ENCODE measurements at places on chromosomes 5 and 9. TPM values are rescaled to one million over a fixed set of nuclear protein-coding genes. Genes with fewer than 3 reads are reported as not detected.

DNA sequence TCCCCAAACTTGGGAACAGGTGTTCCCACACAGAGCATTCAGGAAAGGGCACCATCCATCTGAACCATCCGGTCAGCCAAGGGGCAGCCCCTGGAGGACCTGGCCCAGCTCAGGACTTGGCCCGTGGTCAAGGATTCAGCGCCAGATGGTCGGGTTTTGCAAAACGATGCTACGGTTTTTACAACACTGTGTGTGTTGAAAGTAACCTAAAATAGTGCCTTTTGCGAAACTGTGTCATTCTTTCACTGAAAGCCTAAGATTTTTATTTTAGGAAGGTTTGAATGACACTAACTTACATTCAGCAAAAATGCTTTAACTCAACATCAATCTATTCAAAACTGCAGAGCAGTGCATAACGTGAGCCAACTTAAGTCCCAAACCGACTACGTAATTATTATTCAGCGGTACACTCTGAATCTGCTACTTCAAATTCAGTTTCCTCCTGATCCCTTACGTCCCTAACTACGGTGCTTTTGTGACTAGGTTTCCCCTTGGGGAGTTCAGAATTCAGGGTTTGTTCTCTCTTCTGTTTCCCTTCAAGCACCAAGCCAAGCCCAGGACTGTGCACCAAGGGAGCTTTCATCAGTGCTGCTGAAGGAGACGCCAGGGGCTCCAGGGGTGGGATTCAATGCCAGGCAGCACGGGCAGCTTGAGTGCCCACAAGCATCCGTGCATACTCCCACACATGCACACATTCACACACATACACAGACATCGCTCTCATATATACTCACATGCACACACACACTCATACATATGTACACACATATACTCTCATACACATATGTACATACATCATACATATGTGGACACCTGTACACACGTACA is 25.8 kb downstream of the LPCAT1 start:
- no peak for DNase-seq

- no peak for DNase-seq
Observed at GRCh38 chr5:43312699-43313034, 545 bp downstream of the HMGCS1 start.

Gene MARCOL
- polyA plus RNA-seq = not detected

DNA sequence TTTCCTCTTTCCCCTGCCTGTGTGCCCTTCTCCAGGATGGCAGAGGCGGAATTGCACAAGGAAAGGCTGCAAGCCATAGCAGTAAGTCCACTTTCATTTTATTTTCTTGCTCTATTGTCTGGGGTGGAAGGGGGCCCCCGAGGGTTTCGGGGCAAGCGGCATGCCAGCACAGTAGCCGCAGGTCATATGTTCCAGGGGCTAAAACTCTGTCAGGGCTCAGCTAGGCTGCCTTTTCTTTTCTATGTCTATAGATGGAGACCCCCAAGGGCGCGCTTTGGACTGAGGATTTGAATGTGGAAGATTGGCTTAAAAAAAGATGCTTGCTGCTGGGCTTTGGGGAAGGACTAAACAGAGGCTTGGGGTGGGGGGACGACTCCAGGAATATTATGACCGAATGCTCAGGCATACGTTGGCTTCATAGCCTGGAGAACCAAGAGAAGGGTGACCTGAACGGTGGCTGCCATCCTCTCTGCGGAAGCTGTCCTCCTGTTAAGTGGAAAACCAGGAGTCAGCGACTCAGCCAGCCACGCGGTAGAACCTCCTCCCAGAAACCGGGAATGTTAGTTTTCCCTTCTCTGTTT is 545 bp downstream of the PALM2AKAP2 start:
- DNase-seq = no peak

- no peak for DNase-seq
Observed at GRCh38 chr5:11182441-11183080, 421.5 kb upstream of the DAP start.

DNA sequence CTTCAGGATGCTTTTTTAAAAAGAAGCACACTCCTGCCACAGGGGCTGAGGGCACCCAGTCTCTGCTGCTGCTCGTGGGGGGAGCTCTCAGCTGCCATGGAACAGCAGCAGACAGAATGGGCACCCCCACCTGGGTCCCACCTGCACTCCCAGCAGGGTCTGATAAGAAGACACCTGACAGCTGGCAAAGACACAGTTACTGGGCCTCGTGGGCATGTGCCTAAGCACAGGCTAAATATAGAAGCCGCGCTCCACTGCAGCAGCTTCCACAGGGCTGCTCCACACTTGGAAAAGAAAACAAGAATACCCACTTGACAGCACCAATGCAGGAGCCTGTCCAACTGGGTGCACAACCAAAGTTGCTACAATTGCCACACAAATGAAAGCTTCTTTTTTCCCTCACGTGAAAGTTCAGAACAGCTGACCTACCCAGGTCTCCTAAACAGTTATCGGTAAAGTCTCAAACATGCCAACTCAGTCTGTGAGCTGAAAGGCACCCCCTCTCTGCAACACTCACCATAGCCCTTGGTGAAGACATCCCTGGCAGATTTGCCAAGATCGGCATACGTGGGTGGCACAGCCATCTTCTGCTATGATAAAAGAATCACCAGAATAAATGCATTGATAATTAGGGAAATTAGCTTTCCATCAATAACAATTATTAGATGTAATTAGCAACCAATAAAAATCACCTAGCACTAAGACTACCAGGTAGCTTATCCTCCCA is 12.2 kb downstream of the VDAC1 start:
- no peak for DNase-seq

GRCh38 chr9:116061546-116062205 is 91.9 kb upstream of the PAPPA start:
- DNase-seq = no peak

DNA sequence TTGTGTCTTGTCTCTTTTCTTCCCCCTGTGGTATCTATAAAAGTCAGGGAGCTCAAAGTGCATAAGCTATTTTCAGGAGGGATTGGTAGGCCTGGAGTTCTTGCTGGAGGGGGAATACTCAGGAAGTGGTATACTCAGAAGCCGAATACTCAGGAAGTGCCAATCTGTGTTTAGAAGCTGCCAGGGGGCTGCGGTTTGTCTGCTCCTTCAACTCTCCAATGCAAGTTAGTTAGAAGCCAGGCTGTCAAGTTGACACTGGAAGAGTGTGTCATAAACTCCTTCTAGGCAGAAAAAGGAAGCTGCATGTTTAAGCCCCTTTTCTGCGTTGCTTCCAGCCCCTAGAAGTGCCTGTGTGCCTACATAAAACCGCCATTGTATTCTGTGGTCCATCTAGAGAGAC is 366.5 kb downstream of the TAF11L14 start:
- no peak for DNase-seq

Gene PCDHA11
- polyA plus RNA-seq = not detected

DNA sequence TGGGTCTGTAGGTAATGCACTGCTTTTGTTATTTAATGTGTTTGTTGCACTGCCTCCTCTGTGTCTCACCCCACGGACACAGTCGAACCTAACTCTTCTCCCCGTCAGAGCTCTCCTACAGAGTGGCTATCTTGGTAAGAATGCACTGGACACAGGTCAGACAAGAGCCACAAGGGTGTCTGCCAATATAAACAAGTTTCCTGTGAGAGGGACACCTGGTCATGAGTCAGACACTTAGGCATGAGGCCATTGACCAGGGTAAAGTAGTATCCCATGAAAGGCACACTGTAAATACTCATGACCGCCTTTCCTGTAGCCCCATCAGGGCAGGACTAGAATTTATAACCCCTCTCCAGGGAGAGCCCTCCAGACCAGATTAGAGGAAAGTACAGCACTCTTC is 115.5 kb downstream of the SLC12A2 start:
- DNase-seq = no peak

DNA sequence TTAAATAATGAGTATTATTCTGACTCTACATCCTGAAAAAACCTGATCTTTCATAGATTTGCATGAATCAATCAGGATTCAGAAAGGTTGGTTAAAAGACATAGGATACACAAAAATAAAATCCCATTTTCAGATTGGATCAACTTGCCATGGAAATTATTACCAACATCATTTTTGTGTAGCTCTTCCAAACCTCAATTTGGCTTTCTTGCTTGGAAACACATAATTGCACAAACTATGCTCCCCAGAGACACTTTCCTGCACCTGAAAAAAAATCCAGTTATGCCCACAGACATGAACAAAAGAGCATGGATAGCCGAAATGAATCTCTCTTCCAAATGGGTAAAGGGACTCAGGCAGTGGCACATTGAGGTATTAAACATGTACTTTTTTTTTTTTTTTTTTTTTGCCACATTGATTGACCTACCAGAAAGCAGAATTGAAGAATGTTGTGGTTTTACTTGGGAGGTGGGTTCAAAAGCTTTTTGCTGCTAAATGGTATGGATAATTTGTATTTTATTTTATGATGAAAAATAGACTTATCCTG is 135.4 kb upstream of the FBN2 start:
- no peak for DNase-seq

GRCh38 chr5:1134478-1134877 is 22.6 kb upstream of the SLC12A7 start:
- DNase-seq = no peak

DNA sequence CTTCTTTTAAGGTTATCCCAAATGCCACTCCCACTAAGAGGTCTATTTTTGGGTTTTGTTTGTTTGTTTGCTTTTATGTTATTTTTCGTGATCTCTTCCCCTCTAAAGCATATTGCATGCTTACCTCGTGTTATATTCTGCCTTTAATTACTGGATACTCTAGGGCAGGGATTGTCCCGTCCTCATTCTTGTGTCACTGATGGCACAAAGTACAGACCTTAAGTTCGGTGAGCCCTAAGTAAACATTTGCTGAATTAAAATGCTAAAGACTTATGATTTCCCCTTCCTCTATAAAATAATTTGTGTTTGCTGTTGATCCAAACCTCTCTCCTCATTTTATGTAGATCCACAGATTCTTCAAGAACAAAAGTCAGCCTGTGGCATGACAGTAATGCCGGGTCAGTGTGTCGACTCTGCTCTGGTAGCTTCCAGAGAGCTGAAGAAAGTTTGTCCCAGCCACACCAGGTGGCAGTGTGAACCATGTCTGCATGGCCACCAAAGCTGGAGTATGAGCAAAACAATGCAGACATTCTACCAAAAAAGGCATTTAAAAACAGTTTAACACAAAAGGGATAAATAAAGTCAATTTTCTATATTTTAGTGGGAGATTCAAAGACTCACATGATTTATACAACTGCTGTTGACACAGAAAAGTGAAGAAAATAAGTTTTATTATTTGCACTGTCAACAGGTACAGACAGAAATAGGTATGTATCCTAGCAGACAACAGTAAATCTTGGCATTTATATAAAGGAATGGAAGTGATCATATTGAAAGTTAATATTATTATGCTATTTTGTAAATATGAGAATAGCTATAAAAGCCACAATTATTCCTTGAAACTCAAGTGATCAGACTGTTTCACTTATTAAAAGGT is 17.9 kb upstream of the POC5 start:
- no peak for DNase-seq

All from immature natural killer cell (primary cell).